ENCODE measurements at places on chromosomes 5 and 9.

DNA sequence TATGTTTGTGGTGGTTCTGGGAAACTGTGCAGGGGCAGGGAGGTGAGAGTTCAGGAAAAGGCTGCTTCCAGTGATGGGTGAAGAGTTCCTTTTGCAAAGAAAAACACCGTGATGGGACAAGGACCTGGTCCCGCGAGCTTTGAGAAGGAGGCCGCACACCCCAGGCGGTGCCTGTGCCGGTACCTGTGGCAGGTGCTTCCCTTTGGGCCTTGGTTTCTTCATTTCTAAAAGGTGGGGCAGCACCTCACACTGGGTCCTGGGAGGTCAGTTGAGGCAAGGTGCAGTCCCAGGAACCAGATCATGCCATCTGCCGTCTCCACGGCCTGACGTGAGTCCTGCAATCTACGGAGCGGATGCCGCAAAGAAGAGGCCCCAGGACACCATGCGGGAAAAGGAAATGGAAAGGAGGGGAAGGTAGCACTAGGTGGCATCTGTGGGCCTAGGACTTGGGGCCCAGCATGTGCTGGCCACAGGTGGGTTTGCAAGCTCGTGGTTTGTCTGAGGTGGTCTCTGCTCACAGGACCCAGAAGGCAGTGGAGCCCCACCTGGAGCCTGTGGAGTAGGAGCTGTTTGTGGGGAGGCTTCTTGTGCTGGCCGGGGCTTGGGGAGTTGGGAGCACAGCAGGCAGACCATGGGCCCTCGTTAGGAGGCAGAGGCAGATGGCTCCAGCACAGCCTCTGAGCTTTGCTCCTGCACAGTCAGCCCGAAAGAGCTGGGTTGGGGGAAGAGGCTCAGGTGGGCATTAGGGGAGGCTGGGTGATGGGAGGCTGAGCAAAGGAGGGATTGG, 131.6 kb downstream of the CACNA1B start:
- DNase-seq: no peak

DNA sequence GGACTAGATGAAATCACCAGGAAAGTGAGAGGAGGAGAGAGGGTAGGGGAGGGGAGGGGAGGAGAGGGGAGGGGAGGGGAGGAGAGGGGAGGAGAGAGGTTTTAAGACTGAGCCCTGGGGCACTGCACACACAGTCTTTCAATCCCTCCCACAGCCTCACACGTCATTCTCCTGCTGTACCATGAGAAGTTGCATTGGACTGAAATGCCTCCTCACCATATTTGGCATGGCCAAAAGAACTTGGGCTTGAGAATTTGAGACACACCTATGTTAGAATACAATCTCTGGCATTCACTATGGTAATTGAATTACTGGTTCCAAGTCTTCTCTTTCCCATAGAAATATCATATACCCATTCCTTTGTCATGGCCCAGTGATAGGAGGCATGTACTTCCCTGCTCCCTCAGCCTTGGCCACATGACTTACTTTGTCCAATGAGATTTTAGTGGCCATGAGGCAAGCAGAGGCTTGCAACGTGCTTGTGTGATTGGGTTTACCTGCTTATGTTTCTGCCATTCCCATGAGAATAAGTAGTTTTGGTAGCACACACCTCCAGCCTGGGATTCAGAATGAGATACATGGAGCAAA, 133.3 kb upstream of the SMARCA2 start:
- no peak for DNase-seq

- DNase-seq: no peak
These were observed 3.3 kb downstream of the FGFR4 start for GRCh38 chr5:177089825-177090641.

DNA sequence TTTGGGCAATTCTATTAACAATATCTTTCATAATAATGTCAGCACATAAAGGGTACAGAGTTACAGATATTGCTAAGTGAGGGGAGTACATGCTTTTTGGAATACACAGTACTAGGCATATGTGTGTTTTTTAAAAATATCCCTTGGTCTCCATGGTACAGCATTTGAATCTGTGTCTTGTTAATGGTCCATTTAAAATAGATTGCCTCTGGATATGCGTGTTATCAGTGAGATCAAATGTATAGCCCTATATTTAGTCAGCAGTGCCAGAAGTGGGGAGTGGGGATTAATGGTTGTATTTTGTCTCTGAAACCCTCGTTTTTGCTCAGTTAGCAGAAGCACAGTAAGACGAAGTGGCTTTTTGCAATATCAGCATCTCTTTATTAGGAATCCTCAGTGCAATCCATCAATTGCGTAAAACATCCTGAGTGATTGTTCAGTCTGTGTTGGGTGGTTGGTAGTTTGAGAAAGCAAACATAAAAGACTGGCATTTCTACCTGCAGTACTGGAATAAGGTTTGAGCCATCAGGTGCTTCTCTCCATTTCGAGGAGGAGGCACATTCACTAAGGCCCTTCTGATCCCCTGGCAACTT, 19.0 kb downstream of the SKP2 start:
- no peak for DNase-seq

DNA sequence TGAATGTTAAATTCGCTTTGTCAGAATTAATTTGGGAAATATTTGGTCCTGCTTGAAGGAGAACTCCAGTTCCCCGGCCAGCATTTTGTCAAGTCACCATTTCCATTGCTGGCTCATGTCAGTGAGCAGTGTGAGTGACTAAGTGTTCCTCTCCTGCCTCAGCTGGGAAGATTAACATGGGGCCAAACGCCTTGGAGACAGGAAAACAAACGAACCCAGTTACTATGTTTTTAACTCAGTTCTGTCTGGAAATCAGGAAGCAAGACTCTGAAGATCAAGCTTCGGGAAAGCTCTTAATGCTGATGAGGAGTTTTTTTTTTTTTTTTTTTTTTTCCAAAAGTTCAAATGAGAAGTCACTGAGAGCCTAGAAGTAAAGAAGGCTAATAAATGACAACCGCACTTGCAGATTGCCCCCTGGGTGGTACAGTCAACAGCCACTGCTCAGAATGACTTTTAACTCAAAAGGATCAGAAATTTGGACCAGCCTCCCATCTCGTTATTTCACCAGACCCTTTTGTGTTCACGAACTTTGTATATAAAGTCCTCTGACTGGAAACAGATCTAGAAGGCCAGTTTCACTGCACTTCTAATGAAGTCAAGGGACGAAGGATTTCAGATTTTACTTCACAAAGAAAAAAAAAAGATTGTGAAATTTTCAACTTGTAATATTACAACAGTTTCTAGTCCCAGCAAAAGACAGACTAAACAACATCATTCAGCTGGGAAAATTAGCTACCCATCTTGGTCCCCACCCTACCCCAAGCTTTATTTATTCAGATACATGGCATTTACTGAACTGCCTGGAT, 121.3 kb downstream of the LHFPL2 start:
- DNase-seq: no peak

GRCh38 chr5:95726811-95727763, 4.0 kb upstream of the RHOBTB3 start:
- DNase-seq: no peak

- DNase-seq: no peak
These were observed 84.5 kb upstream of the RPS23 start for GRCh38 chr5:82362636-82363035.

DNA sequence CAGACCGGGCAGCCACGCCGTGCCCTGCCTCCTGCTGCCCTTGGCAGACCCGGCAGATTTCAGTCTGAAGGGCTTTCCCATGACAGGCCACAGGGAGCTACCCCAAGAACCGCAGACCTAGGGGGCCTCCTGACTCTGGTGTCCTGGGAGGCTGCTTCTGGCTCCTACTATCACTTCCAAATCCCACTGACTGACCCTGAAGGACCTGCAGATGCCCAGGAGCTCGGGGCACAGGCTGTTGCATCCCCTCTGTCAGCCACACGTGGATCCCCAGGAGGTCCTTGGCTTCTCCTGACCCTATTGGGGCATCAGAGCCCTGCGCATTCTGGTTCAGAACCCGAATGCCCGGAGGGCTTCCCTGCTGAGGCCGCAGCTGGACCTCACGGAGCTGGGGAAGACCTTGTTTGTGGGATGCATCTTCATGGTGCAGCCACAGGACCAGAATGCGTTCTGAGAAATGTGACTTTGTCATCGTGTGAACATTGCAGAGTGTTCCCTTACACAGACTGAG, 81.3 kb upstream of the IRX4 start:
- DNase-seq: no peak

- no peak for DNase-seq
These were observed 815 bp downstream of the ANXA6 start for GRCh38 chr5:151156507-151157420.

DNA sequence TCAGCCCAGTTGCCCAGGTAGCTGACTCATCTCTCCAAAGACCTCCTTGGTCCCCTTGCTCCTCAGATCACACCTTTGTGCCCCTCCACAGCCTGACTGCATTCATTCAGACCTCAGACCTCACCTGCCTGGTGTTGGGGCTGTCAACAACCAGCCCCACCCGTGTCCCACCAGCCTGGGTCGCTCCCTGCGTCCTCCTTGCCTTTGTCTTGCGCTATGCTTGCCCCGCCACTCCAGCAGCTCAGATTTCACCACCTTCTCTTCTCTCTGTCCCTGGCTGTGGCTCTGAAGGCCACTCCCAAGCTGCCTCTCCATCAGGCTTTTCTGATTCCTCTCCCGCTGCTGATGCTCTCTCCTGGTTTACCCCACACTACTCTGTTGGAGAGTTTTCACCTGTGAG, 103.5 kb downstream of the MVB12B start:
- DNase-seq: no peak

GRCh38 chr5:142874540-142874939, 104.4 kb downstream of the ARHGAP26 start:
- DNase-seq: no peak

- DNase-seq: no peak
These were observed 28.8 kb upstream of the TRIM32 start for GRCh38 chr9:116658265-116658664.

DNA sequence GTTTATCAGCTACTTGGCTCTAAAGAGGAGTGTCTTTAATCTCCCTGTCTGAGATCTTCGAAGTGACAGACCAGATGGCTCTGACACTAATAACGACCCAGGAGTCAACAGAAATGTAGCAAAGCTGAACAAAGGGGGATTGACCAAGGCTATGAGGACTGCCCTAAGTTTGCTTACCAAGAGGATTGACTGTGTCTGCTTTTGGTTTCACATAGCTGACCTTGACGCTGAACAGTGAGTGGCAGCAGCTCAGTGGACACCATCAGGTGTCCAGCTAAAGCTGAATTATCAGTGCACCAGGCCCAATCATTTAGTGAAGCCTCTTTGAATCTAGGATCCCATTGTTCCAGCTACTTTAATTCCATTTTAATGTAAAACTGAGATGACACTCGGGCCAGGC, 262.6 kb downstream of the COX7C start:
- no peak for DNase-seq

- DNase-seq: no peak
These were observed 91.9 kb upstream of the ANKRD55 start for GRCh38 chr5:56325039-56325438.

DNA sequence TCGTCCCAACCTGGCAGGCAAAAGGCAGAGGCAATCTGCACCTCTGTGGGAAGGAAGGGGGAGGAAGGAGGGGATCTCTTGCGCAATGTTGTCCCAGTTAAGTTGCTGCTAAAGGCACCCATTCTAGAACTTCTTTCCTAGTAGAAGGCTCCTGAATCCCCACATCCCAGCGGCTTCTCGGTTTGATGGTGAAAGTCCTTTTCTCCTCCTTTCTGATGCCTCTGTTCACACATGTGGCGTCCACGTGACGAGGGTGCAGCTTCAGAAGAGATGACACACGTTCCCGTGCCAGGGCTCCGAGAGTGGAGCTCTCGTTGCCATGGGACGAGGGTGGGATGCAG, 96.9 kb upstream of the FCN2 start:
- DNase-seq: no peak

GRCh38 chr9:114276908-114277821, 45.7 kb upstream of the ORM1 start:
- no peak for DNase-seq

DNA sequence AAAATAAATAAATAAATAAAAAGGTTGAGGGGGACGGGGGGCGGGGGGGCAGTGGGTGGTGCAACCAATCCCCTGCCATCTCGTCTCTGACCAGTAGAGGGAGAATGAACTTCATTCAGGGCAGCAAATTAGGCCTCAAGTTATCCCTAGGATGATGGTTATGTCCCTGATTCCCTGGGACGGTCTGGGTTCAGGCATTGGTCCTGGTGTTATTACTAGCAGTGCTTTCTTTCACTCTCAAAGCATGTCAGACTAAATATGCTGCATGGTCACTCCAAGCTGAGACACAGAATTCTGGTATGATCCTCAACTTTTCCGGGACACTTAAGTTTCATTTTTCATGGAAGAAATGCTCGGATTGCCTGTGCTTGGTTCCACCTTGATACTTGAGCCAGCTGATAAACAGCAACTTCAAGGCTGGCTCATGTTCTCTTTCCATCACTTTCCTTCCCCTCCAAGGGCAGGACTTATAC, 59.4 kb downstream of the DAP start:
- no peak for DNase-seq

DNA sequence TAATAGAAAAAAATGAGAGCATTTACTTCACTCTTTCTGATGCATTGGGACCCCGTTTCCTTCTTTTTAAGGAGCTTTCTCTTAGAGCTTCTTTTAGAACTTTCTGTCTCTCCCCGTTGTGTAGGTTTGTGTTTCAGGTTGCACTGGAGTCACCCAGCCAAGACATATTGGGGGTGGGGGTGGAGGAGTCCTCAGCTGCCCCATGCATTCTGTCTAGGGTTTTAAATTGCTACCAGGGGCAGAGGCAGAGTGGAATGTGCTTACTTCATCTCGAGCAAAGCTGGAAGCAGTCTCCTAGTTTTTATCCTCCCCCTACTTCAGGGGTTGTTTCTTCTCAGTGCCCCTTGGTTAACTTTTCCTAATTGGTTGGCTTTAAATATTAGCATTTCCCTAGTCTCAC, 9.4 kb downstream of the OR2K2 start:
- no peak for DNase-seq

- no peak for DNase-seq
These were observed 256.0 kb downstream of the DOCK8 start for GRCh38 chr9:470552-471194.

- no peak for DNase-seq
These were observed 96.1 kb downstream of the PDE8B start for GRCh38 chr5:77306531-77306930.

DNA sequence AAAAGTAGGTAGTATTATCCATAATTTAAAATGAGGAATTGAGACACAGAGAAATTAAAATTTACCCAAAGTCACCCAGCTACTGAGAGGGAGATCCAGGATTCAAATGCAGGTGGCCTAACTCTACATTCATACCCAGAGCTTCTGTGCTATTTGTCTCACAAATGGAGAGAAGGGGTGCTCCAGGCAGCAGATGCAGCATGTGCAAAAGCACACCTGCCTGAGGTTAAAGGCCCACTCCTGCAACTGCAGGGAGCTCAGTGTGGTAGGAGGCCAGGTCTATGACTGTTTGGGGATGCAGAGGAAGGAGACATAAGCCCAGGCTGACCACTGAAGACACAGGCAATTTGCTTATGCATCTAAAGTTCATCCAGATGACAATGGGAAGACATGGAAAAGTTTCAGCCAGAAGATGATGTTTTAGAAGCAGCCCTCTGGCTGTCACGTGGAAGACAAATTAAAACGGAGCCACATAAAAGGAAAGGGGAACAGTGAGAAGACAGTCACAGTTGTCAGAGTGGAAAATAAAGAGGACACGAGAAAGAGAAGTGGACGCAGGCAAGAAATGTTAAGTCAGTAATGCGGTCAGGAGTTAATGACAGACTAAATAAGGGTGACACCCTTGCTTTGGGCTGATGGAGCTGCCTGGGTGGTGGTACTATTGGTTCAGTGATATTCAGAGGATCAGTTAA, 214.7 kb downstream of the EBF1 start:
- no peak for DNase-seq

Data from T-helper 17 cell (primary cell).